GM03348 (cell line): ENCODE measurements at places on chromosomes 5 and 9.
A peak's percentile ranks its signal among the peaks of the same experiment; 100 is the strongest.

GRCh38 chr5:94691291-94691690, 72.8 kb downstream of the SLF1 start:
- DNase-seq, result no peak

DNA sequence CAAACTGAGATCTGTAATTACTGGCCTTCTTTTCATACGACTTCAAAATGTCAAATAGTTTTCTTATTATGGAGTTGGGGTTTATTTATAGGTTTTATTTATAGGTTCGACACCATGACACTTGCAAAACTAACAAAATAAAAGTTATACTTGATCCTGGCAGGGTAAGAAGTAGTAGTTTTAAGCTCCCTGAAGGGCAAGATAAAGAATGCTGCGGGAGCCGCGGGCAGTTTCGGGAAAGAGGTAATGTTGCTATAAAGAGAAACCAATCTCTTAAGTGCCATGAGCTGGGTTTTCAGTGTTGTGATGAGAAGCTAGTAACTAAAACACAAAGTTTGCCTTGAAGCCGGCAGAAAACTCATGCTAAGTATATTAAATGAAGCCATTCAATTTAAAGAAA, 24.8 kb downstream of the PTPN3 start:
- DNase-seq, result no peak

DNA sequence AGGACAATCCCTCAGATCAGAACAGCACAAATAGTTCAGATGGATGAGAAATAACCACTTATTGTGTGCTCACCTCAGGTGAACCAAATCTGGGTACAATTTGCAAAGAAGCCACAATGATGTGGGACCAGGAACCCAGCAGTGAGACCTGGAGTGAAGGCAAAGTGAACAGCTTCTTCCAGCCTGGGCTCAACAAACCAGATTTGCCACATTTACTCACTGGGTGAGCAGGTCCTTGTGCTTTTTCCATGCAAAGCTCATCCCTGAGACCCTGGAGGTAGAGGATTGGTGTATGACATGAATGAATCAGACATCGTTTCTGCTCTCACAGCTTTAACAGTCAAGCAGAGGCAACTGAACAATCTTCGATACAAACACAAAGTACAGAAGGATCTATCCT, 29.1 kb upstream of the GRIA1 start:
- DNase-seq, result no peak

- DNase-seq, result no peak
Measured at GRCh38 chr9:121253821-121254501, 14.0 kb upstream of the GSN start.

DNA sequence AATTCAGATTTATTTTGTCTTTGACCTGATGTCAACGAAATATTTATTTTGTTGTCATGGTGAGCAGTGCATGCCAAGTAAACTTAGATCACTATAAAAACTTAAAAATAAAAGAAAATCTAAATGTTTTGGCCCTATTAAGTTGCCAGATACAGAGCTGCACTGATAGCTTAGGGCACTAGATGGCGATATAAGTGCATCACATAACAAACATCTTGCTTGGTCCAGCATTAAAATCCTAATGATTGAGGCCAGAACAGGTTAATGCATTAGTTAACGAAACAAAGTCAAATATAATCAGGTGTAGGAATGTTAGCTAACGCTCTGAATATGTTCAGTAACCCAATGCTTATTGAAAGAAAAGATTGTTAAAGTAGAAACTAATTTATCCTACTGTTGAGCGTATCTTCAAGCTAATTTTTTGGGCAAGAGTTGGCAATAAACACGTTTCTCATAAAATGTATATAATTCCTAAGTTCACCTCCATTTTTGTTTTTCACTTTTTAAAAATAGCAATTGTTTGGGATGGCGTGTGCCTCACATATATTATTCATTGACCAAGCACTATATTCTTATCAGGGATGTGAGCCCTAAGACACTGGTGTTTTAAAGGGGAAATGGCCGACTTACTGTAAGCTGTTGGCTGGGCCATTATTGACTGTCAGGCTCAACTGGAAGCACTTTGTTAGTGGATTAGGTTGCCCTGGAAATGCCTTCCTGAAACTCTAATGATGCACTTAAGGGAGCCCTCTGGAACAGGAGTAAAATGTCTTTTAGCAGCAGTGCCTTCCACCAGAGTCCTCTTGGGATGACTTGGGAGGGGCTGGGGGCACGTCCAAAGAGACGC, 33.3 kb downstream of the KCTD16 start:
- peak; percentile 52 for DNase-seq

- peak; percentile 77 for DNase-seq
Measured at GRCh38 chr5:180494510-180495181, 467 bp downstream of the CNOT6 start.

DNA sequence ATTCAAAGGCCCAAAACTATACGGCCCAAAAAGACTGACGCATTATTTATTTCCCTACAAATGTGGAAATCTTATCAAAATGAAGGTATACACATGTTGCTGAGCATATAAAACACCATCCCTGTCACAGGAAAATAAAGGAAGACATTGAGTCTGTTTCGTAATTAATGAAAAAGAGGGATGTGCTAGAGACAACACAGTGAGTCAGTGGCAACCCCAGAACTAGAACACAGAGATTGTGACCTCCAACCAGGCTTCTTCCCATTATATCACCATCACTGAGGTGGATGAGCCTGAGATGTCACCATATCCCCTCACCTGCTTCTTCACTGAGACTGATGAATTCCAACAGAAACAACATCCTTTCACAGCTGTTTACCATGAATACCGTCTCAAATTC, 3.8 kb downstream of the NDUFA8 start:
- no peak for DNase-seq

DNA sequence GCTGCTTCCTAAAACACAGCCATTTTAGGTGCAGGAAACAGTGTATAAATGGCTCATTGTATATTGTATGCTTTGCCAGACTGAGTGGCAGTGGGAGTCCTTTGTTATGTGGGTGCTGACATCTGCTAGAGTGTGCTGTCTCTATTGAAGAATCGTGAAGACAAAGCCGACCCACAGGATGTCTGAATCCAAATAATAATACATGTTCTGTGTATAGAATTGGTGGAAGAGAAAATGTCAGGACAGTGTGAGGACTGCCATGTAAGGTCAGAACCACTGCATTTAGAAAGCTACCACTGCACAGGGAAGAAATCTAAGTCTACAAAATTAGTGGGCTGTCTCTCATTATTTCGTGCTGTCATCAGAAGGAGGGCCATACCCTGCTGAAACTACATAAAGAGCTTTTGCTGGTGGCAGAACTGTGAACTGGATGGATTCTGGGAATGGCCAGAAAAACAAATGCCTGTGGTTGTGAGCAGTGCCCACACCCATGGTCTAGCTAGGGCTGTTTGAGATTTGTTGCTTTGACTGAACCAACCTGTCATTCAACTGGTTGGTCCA, 2.5 kb downstream of the IL7R start:
- DNase-seq, result no peak

GRCh38 chr5:122149321-122150090, 20.2 kb downstream of the ZNF474 start:
- DNase-seq, result no peak

- DNase-seq, result no peak
Measured at GRCh38 chr9:22009506-22009867, 382 bp upstream of the CDKN2B start.

- peak; percentile 26 for DNase-seq
Measured at GRCh38 chr5:168291964-168292785, 730 bp downstream of the WWC1 start.

DNA sequence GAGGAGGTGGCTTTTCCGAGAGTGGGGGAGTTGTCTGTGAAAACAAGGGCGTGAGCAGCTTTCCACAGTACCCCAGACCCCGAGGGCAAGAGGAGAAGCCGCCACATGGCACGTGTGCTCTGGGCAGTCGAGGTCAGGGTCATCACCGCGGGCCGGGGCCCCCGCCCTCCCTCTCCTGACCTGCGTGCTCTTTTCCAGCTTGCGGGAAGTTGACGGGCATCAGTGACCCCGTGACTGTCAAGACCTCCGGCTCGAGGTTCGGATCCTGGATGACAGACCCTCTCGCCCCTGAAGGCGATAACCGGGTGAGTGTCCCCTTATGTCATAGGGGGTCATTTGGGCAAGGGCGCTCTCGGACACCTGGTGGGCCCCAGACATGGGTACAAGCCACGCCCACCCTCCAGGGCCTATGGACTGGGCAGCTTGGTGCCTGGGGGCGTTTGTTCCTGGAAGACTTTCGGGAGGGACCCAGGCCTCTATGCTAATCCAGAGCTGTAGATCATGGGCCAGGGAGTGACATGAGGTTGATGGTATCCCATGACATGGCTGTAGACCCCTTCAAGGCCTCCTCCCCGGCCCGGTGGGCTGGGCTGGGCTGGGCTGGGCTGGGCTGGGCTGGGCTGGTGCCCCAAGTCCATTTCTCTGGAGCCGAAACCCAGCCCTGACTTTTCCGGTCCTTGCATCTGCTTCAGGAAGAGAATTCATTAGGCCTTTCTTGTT, 19.2 kb downstream of the OLFM1 start:
- DNase-seq, result no peak

GRCh38 chr9:107737987-107738743, 248.6 kb upstream of the KLF4 start:
- DNase-seq, result peak; percentile 85

DNA sequence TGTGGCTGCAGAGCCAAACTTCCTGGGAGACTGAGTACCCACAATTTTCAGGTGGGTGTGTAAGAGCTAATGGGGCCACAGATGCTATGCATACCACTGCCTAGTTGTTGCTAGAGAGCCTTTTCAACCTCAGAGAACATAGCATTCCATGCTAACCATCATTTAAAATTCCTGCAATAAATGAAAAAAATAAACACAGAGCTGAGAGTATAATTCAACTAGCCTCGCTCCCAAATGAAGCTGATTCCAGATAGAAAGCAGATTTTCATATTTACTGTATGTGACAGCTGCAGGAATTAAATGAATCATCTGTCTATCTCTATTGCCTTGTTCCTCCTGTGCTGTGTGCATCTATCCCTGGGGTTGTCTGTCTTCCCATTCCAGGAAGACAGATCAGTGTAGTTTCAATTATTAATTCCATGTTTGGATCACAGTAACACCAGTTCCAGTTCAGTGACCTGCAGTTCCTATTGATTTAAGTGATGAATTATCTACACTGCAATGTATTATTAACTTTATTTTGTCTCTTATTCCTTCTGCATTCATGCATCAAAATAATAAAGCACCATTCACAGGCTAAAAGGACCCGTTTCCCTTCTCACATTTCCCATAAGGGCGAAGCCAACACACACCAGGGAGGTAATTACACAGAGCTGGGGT, 324.5 kb downstream of the SLIT3 start:
- DNase-seq, result peak; percentile 79

GRCh38 chr9:129595311-129595741, 25.6 kb downstream of the C9orf50 start:
- DNase-seq, result peak; percentile 60

GRCh38 chr9:79489261-79490000, 82.3 kb upstream of the TLE4 start:
- peak; percentile 16 for DNase-seq

GRCh38 chr9:89483592-89484474, 14.1 kb downstream of the SEMA4D start:
- no peak for DNase-seq

DNA sequence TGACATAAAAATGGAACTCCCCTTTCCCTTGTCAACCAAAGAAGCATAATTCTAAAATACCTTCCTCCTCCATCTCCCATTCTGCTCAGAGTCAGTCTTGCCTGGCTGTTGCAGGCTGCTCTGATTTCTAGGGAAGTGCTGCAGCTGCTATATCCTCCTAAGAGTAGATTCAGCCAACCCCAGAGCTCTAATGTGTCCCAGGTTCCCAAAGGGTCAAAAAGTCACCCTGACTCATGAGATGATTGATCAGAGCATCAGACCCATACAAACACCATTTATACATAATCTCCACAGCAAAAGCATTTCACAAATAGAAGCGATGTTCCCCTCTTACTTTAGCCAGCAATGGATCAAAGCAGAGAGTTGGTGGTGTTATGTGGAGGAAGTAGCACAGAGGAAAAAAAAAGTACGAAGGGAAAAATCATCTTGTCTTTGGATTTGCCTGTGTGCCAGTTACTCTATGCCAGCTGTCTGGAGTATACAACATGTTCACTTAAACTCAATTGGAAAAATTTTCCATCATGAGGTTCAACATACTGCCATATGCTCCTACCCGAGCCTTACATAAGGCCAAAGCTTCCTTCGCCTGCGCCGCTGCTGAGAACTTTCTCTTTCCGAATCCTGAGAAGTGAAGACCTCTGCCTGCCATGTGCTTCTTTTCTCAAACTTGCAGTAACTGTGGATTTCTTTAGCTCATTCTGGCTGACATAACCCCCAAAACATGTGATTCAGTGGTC, 258.0 kb downstream of the TLE4 start:
- no peak for DNase-seq

DNA sequence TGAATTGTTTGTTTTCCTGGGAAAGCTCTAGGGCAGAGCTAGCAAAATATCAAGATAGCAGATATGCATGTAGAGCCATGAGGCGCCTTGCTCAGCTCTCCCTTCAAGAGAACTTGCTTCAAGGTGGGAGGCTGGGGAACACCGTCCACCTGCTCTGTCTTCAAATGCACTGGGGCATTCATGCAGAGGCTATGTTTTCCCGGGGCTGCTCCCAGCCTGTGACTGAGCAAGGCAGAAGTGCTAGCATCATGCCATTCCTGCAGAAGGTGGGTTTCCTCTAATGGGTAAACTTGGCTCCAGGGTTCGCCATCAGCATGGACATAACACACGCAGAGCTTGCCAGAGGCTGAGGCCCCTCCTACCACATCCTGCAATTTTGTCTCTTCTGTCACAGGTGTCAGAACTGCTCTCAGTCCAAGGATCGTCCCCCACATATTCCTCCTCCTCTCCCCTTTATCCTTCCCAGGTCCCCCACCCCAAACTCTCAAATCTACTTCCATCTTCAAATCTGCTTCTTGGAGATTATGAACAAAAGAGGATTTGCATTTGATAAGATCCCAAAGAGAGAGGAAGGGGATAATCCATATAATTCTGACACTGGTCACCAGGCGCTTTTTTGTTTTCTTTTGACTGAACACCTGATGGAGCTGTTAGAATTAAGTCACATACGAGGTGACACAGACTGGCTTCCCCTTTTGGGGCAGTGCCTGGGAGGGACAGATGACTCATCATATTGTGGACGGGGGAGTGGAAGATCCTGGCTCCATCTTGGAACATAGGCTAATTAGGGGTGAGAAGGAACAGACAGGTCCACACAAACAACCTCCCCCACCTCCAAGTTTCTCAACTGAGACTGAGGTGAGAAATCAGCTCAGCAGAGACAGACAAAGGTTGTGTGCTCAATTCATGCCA, 85.0 kb upstream of the TAF11L2 start:
- no peak for DNase-seq

DNA sequence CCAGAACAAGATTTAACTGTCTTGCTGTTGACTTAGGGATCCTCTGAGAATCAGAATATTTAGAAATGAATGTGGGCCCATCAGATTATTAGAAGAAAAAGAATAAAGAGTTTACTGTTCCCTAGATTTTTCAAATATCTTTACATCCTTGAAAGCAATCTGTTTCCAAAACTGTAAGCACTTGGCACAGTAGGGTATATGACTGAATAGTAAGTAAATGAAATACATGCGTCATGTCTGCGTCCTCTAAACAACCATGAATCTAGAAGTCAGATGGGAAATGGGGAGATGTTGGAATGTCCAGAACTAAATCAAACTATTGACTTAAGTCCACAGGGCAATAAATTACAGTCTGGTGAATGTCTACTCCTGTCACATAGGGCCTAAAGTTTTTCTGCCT, 26.1 kb downstream of the TTC23L start:
- no peak for DNase-seq
